Coronary artery (tissue), 2 donors: ENCODE measurements at places on chromosomes 16 and 17.

DNA sequence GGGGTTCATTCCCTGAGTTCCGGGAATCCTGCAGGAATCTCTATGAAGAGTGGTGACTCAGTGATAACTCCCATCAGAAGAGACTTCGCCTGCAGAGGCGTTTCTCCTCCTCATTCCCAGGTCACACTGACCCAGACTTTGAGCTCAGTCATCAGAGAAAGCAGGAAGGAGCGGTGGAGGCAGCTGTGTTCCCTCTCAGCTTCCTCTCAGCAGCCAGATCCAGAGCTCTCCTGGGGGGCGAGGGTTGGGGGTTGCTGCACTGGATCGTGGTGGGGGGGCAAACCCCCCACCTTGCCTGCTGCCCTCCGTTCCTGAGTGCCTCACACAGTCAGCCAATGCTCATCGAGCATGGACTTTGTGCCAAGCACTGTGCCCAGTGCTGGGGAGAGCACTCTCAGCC is 271.2 kb downstream of the CBLN1 start:
- DNase-seq = peak; percentile 59

GRCh38 chr16:10001258-10001775 is 180.9 kb downstream of the GRIN2A start:
- no peak for DNase-seq

- DNase-seq = no peak
Measured at GRCh38 chr17:81867170-81867990, 3.8 kb downstream of the ARHGDIA start.

DNA sequence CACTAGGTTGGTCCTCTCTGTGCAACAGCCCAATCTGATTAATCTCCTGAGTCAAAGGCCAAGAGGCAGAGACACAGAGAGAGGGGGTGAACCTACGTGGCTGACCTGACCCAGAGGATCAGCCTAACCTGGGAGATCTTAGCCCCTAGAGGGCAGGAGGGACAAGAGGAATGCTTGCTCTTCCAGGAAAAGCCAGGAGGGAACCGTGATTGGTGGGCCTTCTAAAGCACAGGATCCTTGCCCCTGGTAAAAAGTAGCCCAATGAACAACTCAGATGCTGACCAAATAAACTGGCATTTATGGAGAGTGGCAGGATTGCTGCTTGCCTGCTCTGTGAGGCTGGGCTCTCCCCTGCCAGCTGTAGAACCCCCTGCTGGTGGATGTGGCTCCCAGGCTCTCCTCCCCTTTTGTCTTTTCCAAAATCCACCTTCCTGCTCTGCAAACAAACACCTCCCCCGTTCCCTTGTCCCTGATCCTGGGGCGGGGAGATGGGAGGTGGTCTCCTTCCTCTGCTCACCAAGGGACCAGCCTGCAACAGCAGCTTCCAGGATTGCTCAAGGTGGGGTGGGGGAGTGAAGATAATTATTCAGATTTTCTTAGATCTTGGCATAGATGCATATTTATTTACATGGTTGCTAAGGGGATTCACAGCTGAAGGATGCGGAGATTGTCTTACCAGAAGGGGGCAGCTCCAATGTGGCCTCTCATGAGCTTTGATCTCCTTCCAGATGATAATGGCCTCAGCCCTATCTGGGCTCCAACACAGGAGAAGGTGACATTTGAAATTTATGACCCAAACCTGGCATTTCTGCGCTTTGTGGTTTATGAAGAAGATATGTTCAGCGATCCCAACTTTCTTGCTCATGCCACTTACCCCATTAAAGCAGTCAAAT is 71.9 kb downstream of the SDR42E1 start:
- DNase-seq = no peak

DNA sequence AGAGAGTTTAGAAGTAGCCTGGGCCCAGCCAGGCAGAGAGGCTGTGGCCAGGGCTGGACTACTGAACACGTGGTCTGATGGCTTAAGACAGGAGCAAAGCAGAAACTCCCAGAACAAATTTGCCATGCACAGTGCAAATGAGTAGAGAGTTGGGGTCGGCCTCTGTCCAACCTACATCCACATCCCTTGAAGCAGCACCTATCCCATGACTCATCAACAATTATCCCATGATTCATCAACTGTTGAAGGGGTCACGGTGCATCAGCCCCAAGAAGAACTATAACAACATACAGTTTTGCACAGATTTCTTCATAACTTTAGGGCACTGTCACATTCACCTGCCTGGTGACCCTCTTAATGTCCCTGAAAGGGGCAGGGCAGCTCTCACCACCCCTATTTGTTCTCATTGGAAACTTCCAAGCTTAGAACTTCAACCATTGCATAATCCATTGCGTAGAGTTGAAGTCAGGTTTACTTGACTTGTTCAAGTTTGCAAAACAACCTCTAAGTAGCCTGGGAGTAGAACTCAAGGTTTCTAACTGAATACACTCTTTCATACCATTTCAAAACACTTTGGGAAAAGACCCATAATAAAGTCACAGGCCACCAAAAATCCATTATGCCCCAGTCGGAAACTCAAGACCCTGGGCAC is 235.2 kb upstream of the CDH5 start:
- DNase-seq = no peak

DNA sequence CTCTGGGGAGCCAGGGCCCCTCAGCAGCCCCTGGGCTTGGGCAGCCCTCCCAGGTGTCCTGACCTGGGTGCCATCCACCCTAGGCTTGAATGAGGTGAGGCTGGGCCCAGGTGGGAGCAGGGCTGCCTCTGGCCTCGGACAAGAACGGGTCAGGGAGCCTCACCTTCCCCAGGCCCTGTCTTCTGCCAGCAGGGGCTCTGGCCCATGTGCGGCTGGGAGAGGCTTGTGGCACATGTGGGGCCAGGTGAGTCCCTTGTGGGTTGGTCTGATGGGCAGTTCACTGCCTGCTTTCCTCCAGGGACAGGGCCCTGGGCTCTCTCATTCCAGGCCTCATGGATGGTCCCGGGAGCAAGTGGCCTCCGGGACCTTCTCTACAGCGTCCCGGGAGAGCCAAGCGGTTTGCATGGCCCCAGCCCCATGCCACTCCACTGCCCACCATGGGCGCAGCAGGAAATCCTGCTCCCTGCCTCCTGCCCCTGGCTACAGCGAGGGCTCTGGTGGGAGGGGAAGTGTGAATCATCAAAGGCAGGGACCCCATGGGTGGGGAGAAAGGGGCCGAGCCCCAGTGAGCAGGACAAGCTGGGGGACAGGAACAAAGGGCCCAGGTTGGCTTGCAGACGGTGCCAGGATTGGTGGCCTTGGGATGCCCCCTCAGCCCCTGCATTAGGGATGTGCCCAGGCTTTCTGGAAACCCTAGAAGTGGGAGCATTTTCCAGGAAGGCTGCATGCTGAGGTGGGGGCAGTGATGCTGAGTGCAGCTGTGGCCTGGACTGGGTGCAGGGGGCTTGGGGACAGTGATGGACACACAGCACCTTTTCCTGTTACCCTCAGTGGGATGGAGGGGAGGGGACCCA is 12.2 kb downstream of the VASN start:
- no peak for DNase-seq

GRCh38 chr16:67311607-67312488 is 14.7 kb downstream of the KCTD19 start:
- no peak for DNase-seq

- no peak for DNase-seq
Measured at GRCh38 chr17:13981881-13982280, 87.4 kb upstream of the COX10 start.

DNA sequence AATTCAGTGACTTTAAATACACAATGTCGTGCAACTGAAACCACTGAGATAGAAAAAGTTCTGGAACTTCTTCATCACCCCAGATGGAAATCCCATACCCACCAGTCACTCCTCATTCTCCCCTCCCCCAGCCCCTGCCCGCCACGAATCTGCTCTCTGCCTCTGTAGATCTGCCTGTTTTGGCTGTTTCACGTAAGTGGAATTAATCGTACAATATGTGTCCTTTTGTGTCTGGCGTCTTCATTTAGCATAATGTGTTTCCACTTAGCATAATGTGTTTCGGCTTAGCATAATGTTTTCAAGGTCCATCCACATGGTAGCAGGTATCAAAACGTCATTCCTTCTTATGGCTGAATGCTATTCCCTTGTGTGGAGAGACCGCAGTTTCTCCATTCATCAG is 3.5 kb upstream of the SPPL2C start:
- no peak for DNase-seq

DNA sequence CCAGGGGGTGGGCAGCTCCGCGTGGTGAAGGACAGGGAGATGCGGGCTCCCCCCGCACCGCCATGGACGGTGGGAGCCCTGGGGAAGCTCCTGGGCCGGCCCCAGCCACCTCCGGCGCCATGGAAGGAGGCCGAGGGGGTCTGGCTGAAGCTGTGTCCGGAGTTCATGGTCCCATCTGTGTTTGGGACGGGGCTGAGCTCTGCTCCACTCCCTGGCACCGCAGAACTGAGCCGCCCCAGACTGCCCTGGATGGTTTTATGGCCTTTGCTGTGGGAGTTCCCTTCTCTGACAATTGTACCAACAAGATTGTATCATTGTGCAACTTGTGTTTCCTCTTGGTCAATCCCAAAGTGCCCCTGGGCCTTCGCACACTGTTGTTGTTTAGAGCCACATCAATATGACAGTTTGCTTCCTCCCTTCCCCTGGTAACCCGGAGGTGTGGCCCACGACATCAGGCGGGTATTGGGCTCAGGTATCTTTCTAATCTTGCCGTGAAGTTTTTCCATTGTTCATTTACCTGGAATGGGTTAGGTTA is 942 bp downstream of the KRT23 start:
- no peak for DNase-seq

GRCh38 chr16:2180962-2181923 is 15.2 kb downstream of the CASKIN1 start:
- no peak for DNase-seq

DNA sequence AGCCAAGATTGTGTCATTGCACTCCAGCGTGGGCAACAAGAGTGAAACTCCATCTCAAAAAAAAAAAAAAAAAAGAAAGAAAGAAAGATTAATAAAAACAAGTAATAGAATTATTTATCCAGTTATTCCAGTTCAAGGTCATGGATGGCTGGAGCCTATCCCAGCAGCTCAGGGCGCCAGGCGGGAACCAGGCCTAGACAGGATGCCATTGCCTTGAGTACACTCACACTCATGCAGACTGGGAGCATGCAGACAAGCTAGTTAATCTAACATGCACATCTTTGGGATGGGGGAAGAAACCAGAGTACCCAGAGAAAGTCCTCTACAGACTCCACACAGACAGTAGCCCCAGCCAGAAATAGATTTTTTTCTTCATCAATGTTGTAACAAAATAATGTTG is 17.9 kb downstream of the PDP2 start:
- no peak for DNase-seq

DNA sequence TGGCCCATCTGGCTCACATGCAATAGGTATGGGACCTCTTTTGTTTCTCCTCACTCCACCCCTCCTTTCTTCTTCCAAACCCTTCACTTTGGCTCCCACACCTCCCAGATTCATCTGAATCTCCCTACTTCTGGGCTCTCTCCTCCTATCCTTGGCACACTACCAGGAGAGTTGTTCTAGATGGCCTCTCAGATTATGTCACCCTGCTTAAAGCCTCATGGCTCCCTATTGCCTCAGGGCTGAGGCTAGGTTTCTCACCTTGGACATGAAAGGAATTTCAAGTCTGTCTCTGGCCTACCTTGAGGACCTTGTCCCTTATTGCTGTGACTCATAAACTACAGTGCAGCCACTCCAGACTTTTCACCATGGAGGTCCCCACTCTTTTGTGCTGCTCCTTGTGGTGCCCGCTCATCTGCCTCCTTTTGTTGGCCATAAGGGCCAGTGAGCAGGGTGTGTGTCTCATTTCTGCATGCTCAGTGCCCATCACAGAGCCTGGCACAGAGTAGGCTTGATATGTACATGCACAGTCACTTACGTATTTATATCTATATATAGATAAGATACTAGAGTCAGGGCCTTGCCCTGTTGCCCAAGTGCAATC is 1.0 kb upstream of the MFAP4 start:
- DNase-seq = peak; percentile 76

DNA sequence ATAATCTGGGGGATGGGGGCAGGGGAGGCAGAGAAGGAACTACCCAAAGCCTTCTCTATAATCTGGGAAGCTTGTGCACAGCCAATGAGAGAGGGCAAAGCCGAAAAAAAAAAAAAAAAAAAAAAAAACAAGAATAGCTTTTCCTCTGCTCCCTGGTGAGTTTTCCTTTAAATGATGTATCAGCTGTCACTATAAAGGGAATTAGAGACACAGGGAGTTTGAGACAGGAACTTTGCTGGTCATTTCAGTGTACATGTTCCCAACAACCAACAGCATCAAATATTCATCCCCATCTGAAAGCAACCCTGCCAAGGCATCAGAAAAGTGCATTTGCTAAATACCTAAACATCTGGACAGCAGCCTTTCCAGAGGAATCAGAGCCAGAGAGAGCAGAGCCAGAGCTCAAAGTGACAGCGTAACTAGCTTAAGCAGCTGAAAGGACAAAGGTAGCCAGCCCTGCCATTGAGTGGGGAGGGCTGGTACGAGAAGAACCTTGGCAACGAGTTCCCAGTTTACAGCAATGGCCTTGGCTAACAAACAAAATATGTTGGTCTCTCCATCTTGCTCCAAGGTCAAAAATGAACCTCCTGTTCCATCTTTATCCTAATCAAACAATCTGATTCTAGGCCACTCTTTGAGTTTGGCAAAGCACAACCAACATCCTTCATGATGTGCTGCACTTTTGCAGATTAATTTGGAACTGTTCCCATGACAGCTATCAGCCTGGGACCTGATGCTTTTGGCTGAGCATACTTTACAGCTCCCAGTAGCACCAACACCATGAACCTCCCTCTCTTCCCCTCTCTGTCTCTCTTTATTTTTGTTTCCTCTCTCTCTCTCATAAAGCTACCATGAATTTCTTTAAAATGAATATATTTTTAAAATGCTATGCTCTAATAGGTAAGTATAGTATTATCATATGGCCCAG is 143.7 kb upstream of the GNAO1 start:
- DNase-seq = no peak

DNA sequence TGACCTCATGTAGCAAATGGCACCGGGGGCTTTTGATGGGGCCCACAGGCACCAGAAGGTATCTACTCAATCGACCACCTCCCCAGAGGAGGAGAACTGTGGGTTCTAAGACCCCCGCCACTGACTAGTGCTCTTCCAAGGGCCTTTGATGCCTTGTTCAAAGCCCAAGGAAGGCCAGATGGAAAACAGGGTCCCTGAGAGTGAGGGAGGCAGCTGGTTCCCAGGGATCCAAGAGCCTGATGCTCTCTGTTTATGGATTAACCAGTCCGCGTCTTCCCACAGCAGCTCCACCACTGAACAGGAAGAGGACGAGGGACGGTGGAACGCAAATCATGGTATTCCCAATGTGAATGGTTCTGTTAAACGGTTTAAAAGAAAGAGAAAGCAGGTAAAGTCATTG is 7.6 kb downstream of the PHB1 start:
- DNase-seq = no peak

DNA sequence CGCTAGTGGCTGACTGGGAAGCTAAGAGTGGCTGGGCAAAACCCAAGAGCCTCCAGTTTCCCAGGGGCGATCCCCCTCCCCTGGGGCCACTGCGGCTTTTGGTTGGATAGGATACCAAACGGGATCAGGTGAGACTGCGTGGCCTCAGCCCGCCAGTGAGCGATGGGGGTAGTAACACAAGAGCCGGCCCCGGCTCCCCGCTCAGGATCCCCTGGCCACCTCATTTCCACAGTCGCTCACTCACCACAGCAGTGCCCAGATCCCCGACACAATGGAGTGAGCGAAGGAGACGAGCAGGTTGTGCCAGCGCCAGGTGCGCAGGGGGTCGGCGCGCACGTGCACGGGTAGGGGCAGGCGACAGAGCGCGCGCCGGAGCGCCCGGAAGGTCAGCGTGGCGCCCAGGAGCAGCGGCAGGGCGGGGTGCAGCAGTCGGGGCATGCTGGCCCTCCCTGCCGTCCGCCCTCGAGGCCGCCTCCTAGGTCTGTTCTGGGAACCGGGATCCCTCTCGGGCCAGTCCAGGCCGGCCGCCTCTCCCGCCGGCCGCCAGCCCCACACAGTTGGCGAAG is 290 bp downstream of the TLCD1 start:
- DNase-seq = no peak

- no peak for DNase-seq
Measured at GRCh38 chr16:69123910-69124309, 8.5 kb downstream of the CHTF8 start.
